ENCODE measurements at places on chromosomes 4 and X.
A peak's percentile ranks its signal among the peaks of the same experiment; 100 is the strongest.

DNA sequence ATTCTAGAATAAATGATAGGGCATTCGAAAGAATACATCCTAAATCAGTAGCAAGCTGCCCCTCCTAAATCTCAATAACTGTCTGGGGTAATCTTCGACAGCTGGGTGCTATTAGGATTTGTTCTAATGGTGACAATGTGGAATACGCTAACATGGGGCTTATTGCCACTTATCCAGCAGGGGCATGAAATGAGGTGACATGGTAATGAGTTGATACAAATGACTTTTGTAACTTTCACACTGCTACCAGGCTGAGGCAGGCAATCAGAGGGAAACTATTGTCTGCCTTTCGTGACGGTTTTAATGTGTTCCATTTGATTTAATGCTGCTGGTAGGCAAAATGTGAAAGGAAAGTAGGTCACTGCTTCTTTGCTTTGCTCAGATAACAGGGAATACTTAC, 1047.4 kb upstream of the PABPC4L start:
- no peak for DNase-seq

DNA sequence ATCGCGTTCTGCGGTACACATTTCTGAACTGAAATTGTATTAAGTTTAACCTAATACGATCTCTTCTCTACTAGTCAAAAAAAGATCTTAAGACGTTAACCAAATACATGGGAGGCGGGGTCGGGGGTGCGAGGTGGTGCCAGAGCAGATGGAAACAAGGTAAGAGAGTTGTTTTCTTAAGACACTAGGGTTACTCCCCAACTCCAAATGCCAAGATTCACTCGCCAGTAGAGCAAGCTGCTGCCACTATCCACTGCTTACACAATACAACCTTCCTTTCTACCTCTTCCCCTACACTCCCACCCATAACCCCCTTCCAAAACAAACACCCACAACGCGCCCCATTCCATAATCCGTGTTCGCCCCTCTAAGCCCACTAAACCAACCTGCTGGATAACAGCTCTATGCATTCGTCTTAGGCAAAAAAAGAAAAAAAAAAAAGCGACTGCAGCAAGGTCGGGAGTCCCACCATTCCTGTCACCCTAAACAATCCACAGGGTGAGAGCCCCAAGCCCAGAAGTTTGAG, 1.3 kb downstream of the LCORL start:
- DNase-seq: no peak

GRCh38 chr4:182147391-182147790, 95.8 kb upstream of the TENM3 start:
- DNase-seq: no peak

GRCh38 chr4:152187693-152188092, 348.2 kb downstream of the FBXW7 start:
- no peak for DNase-seq

GRCh38 chr4:169351872-169352271, 81.1 kb upstream of the SH3RF1 start:
- no peak for DNase-seq

GRCh38 chr4:122899682-122900081, 22.7 kb downstream of the NUDT6 start:
- DNase-seq: no peak

- peak; percentile 29 for DNase-seq
Observed at GRCh38 chrX:54891573-54891972, 29.1 kb upstream of the TRO start.

DNA sequence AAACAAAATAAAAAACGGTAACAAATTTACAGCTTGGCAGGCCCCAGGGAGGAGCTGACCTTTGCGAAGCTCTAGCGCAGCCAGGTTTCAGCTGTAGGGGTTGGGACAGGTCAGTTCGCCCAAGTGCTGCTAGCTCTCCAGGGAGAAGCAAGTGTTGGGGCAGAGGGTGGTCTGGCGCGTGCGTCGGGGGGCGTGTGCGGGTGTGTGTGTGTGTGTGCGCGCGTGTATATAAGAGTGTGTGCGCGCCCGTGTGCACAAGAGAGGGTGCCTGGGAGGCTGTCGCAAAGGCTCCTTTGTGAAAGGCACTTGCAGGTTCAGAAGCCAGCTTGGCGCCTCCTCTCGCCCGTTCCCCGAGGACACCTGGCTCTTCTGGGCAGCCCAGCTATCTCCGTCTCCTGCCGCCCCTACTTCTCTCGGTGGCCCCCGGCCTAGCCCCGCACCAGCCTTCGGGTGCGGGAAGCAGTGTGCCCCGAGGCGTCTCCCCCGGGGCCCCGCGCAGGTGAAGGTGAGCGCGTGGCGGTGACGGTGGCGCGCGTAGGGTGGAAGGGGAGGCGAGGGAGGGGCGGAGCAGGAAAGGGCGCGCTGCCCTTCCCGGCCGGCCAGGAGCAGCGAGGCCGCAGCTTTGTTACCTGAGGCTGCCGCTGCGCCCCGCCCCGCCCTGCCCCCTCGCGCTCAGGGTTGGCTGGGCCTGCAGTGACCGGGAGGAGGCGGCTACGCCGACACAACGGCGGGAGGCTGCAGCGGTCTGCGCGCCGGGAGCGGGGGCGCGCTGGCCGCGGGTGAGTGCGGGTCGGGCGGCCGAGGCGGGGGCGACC, at the start of gene FHDC1:
TSS of gene FHDC1 (plus strand) at position 693 of the 815 bp plus-strand sequence. CDS start 6,735 bp downstream, outside the sequence.
- peak; percentile 80 for DNase-seq

DNA sequence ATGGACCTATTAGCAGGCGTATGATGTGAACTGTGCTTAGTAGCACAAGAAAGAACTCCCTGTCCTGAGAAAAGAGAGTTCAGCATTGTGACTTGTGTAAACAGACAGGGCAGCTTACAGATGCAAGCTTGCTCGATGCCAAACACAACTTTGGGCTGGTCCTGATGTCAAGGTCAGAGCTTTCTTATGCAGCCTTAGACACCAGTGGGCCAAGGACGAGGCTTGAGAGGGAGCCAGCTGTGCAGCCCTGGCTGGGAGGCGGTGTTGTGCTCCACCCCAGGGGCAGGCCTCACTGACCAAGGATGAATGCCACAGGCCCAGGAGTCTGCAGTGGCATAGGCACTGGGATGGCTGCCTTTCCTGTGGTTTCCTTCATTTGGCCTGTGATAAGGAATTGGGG, 35.4 kb downstream of the JADE1 start:
- DNase-seq: no peak

- DNase-seq: peak; percentile 13
Observed at GRCh38 chr4:1249731-1250526, 999 bp upstream of the CTBP1 start.

DNA sequence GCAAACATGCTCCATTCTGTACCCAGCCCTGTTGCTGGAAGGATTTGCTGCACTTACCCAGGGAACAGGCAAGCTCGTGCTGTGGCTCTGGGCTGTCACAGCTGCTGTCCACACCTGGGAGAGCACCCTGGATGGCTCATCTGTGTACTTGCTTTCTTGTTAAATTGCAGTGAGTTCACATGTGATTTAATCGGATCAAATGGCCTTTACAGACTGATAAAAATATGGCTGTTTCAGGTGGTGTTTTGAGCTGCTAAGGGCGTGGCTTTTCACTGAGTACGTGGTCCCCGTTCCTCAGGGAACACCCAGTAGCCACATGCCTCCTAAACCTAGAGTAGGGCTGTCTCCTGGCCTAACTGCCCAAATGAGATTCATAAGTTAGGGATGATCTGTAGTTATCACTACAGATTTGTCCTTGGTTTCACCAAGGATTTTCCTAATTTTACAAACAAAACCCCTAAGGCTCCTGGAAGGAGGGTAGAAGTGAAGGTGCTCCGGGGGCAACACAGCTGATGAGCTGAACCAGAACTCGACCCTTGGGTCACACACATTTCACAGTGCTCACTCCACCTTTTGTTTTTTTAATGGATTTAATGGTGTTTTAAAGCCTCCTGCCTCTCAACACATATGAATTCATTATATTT, 13.7 kb downstream of the KLKB1 start:
- no peak for DNase-seq

DNA sequence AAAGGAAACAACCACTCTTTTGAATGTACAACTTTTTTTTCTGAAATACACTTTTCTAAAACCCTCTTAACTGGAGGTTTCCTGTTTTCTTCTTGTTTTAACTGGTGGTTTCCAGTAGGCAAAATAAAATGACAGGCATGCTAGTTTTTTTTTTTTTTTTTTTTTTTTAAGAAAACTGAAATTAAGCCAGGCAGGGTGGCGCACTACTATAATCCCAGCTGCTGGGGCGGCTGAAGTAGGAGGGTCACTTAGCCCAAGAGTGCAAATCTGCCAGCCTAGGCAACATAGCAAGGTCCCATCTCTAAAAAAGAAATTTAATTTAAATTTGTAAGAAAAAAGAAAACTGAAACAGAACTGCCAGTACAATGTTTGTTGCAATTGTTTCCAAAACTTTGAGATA, 44.0 kb downstream of the TMEM144 start:
- DNase-seq: no peak

DNA sequence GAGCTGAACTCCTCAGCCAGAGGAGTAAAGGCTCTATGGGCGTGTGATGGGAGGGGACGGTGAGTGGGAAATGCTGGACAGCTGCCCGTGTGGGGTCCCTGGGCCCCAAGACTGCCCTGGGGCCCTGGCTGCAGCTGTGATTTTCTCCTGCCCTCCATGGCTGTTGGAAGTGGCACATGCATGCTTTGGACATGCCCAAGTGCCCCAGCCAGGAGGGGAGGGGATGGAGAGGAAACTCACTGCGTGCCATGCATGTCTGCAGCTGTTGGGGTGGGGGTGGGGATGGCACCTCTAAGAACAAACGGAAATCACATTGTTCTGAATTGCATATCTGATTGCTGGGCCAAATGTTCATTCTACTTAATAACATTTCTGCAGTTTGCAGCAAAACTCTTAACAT, 52.4 kb downstream of the MID2 start:
- no peak for DNase-seq

DNA sequence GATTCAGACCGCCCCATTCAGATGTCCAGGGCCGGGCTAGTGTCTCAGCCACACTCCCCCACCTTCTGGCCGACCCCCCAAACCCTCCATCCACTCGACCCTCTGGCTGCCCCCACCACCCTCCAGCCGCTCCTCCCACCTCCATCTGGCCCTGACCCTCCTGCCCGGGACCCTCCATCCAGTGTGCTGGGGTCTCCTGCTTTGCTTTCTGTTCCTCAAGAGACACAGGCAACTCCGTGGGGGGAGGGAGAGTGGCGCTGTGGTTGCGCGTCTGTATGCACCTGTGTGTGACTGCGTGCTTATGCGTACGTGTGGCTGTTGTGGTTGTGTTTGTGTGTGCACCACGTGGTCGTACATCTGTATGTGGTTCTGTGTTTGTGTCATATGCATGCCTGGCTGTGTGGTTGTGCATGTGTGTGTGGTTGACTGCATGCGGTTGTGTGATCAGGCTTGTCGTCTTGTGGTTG, 33.3 kb downstream of the CPLX1 start:
- no peak for DNase-seq

DNA sequence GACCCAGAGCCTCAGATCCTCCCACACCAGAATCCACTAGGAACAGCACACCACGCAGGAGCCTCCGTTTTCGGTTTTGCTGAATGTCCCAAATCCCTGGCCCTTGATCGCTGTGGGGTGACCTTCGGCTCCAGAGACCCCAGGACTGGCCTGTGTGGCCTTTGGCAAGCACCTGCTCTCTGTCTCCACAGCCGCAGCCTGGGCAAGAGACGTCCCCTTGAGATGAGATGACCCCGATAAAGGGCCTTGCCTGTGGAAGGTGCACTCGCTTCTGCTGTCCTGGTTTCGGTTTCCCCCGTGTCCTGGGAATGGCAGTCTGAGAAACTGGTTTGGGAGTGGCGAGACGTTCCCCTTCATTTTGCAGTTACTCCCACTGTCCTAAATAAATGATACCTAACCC, 9.6 kb downstream of the PSAPL1 start:
- DNase-seq: peak; percentile 16

GRCh38 chr4:97770222-97770621, 373.1 kb downstream of the STPG2 start:
- no peak for DNase-seq

DNA sequence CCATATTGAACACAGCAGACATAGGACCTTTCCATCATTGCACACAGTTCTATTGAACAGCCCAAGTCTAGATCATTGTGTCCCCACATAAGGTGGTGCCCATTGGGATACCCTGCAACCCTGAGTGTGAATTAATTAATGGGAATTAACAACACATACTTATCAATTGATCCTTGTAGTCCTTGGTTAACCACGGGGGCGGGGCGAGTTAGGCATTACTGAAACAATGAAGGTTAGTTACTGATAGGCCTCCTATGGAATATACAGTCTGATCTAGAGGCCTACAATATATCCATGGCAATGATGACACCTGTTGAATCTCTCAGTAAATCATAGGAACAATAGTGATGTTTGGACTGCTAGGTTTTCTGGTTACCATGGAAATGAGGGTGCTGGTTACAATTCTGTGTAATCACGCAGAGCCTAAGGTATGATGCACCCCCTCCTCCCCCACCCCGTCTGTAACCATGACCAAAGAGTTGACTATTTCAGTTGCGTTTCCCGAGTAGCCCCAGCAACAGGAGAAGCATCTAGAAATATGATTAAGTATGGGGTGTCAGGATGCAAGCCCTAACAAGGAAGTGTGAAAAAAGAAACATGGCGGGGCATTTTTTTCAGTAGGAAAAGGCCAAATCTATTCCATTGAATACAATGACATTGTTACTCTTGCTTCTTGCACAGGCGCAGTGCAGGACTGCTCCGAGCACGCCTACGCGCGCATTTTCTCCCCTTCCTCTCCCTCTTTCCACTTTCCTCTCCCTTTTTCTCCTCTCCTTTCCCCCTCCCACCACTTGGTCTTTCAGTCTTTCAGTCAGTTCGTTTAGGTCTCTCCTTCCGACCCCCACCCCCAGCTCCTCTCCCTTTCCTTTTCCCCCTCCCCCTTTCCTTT, 677 bp upstream of the NONO start:
- peak; percentile 42 for DNase-seq

GRCh38 chr4:147651563-147651962, 32.4 kb downstream of the PRMT9 start:
- no peak for DNase-seq

DNA sequence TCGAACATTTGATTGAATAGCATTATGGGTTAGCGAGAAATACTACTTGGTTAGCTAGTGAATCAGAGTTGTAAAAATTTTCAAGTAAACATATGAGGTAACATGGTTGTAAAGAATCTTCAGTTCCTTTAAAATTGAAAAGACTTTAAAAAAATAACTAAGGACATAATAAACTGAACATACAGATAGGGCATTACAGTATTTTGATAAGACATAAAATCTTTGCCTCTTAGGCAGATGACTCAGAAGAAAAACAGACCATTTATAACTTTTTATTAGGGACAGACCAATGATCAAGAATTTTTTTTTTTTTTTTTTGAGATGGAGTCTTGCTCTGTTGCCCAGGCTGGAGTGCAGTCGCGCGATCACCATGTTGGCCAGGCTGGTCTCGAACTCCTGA, 43.1 kb downstream of the PNMA5 start:
- no peak for DNase-seq

DNA sequence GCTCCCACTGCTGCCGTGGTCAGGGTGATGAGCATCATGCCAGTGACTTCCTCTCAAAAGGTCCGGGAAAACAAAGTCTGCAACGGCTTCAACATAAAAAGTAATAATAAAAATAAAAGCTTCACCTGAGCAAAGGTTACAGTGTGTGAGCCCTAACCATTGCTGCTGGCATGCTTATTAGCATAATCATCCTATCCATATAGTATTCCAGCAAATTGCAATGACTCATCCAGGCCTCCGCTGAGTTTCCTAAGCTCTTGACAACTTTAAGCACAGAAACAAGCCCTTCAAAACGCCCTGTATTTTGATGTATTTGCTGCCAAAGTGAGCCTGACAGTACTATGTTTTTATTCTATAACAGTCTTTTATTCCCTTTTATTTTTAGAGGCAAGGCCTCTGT, 100.5 kb downstream of the AASDH start:
- DNase-seq: no peak

GRCh38 chr4:149120331-149121022, 678.3 kb upstream of the NR3C2 start:
- no peak for DNase-seq

GRCh38 chr4:17142232-17142711, 243.8 kb upstream of the LDB2 start:
- DNase-seq: no peak
